ENCODE measurements at places on chromosomes 6 and 20.
A peak's percentile ranks its signal among the peaks of the same experiment; 100 is the strongest.

DNA sequence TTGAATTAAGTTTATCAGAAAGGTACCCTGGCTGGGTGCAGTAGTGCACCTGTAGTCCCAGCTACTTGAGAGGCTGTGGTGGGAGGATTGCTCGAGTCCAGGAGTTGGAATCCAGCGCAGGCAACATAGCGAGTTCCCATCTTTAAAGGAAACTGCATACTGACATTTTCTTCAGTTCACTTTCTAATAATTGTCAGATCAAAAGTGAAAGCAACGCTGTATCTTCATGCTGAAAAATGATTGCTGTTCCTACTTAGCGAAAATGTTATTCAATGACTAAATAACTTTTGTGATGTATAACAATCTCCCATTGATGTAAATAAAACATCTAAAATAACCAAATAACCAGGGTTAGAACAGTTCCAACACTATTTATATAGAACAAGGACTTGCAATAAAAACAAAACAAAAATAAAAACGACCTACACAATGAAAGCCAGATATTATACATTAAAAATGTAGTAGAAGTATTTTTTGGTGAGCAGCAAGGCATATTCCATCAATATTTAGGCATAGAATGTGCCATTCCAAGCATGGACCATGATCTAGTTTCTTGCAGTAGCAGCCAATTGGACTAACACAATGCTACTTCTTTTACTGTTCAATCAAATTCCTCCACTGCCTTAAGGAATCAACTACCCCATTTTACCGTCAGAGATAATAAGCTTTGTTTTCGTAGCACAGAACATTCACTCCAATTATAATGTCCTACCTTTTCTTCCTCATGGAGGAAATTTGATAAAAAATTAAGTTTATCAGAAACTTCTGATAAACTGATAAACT, 1.5 kb downstream of the LATS1 start:
- DNase-seq = peak; percentile 40

- no peak for DNase-seq
These were observed 630.1 kb downstream of the TFAP2A start for GRCh38 chr6:9784786-9785185.

DNA sequence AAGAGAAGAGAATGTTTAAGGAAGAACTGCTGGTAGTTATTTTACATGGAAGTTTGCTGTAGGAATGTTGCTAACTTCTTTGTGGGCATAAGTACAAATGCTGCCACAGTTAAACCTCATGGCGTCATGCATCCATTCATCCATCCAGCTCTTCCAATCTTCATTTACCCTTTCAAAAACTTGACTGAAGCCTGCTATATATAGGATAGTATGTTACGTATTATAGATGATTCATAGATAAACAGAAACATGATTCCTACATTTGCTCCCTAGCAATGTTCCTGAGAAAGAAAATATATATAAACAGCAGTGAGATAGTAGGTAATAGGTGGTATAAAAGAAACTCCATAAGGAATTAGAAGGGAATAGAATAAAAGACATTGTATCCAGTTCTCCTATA, 93.7 kb downstream of the NDUFAF5 start:
- DNase-seq = no peak

DNA sequence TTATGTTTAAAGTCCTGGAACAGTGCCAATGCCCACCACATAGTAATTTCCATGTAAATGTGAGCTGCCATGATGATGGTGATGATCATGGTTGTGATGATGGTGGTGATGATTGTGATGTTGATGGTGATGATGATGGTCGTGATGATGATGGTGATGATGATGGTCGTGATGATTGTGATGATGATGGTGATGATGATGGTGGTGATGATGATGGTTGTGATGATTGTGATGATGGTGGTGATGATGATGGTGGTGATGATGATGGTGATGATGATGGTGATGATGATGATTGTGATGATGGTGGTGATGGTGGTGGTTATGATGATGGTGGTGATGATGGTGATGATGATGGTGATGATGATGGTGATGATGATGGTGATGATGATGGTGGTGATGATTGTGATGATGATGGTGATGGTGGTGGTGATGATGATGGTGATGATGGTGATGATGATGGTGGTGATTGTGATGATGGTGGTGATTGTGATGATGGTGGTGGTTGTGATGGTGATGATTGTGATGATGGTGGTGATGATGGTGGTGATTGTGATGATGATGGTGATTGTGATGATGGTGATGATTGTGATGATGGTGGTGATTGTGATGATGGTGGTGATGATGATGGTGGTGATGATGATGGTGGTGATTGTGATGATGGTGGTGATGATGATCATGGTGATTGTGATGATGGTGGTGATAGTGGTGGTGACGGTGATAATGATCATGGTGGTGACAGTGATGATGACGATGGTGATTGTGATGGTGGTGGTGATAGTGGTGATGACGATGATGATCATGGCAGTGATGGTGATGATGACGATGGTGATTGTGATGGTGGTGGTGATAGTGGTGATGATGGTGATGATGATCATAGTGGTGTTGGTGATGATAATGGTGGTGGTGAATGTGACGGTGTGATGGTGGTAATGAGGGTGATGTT, 82.3 kb downstream of the PHACTR3 start:
- no peak for DNase-seq

- no peak for DNase-seq
These were observed 9.4 kb downstream of the FOXP4 start for GRCh38 chr6:41555326-41556300.

DNA sequence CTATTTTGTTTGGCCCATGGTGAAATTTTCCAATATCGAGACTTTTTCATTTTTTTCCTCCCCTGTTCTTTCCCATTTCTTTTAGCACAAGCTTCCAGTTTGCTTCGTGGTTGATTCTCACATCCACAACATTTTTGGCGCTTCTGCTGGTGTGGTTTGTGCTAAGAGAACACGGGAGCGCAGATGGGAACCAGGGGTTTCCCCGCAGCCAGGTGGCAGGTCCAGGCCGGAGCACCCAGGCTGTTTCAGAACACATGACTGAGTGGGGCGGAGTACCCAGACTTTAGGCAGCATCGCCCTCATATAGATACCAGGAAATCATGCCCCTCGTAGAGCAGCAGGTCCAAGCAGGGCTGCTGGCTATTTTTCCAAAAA, 58.0 kb downstream of the SYTL3 start:
- no peak for DNase-seq

GRCh38 chr6:31737991-31738979, 1.5 kb upstream of the MSH5 start:
- peak; percentile 93 for DNase-seq

DNA sequence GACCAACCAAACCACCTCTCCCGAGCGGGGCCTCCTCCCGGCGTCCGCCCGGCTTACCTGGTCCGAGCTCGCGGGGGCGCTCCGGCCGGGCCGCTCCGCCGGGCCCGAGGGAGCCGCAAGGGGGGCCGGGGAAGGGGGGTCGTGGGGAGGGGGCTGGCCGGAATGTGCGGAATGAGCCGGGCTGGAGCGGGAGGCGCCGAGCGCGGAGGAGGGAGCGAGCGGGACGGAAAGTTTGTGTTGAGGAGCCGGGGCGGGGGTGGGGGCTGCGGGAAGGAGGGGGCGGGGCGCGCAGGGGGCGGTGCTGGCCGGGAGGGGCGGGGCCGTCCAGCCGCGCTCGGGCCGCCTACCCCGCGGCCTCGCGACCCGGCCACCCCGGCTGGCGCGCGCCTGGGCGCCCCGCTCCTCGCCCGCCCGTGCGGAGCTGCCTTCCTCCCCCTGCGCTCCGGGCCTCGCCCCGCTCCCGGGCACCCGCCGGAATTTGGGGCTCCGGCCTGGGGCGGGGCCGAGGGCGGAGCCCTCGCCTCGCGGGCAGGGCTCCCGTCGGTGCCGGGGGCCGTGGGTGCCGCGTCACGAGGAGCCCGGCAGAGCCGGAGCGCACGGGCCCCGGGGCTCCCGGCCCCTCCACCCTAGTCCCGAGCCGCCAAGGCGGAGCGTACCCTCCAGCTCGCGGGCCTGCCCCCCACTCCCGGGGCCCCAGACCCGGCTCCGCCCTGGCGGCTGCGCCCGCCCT, at the start of gene TEAD3:
Gene TEAD3, minus strand, starts transcription at position 239 of the 730 bp plus-strand sequence.
- DNase-seq = peak; percentile 40

GRCh38 chr6:21713481-21713880, 119.9 kb downstream of the SOX4 start:
- DNase-seq = no peak

Measured in suppressor macrophage (primary cell).